OCI-LY7 (cell line): ENCODE measurements at places on chromosomes 16 and 17. TPM values are rescaled to one million over a fixed set of nuclear protein-coding genes. Genes with fewer than 3 reads are reported as not detected.

HSPB9 gene
- not detected in 2 replicates for total RNA-seq

GPR142 gene
- total RNA-seq, result not detected in 2 replicates

METTL23 gene
- 82.7 and 102 TPM in 2 replicates for total RNA-seq

NEUROD2 gene
- not detected in 2 replicates for total RNA-seq

SHISA6 gene
- not detected in 2 replicates for total RNA-seq

DGKE gene
- 21.4 and 26.3 TPM in 2 replicates for total RNA-seq

NKD1 gene
- 0.04 and 0.31 TPM in 2 replicates for total RNA-seq

C17orf107 gene
- 0.76 and 1.1 TPM in 2 replicates for total RNA-seq

CDC6 gene
- 132 and 156 TPM in 2 replicates for total RNA-seq

C16orf92 gene
- not detected in 2 replicates for total RNA-seq

MEOX1 gene
- total RNA-seq, result not detected in 2 replicates

DLG4 gene
- total RNA-seq, result 27.3 and 30.2 TPM in 2 replicates

SCGB1C2 gene
- total RNA-seq, result not detected in 2 replicates

TPPP3 gene
- not detected in 2 replicates for total RNA-seq

TMEM204 gene
- total RNA-seq, result not detected in 2 replicates

TRIM37 gene
- 22.4 and 27.9 TPM in 2 replicates for total RNA-seq

CCL11 gene
- not detected in 2 replicates for total RNA-seq

SLFN12L gene
- total RNA-seq, result not detected in 2 replicates

UBE2Z gene
- total RNA-seq, result 81.1 and 81.2 TPM in 2 replicates

HIC1 gene
- 0.32 TPM in 1 of 2 replicates, not detected in the other for total RNA-seq

IGSF6 gene
- total RNA-seq, result 0.22 and 0.30 TPM in 2 replicates

CDK5RAP3 gene
- total RNA-seq, result 254 and 256 TPM in 2 replicates

SMTNL2 gene
- total RNA-seq, result not detected in 2 replicates

CDRT15 gene
- not detected in 2 replicates for total RNA-seq

MYOCD gene
- total RNA-seq, result not detected in 2 replicates

CDRT4 gene
- 6.2 and 7.1 TPM in 2 replicates for total RNA-seq

ADAD2 gene
- total RNA-seq, result not detected in 2 replicates
